Activated CD8-positive, alpha-beta T cell treated with anti-CD3 and anti-CD28 coated beads for 36 hours (primary cell): ENCODE measurements at places on chromosomes 4 and X. TPM values are rescaled to one million over a fixed set of nuclear protein-coding genes. Genes with fewer than 3 reads are reported as not detected.

- no peaks in the 10 kb centered on the region for H3K27me3 ChIP-seq
- H3K4me3 ChIP-seq, result no peak overlapping the region
- peaks cover 7% of the 10 kb centered on the region for H3K36me3 ChIP-seq
- no peaks in the 10 kb centered on the region for H3K4me1 ChIP-seq
Measured at GRCh38 chr4:83413676-83414075, 41.9 kb downstream of the HELQ start.

DNA sequence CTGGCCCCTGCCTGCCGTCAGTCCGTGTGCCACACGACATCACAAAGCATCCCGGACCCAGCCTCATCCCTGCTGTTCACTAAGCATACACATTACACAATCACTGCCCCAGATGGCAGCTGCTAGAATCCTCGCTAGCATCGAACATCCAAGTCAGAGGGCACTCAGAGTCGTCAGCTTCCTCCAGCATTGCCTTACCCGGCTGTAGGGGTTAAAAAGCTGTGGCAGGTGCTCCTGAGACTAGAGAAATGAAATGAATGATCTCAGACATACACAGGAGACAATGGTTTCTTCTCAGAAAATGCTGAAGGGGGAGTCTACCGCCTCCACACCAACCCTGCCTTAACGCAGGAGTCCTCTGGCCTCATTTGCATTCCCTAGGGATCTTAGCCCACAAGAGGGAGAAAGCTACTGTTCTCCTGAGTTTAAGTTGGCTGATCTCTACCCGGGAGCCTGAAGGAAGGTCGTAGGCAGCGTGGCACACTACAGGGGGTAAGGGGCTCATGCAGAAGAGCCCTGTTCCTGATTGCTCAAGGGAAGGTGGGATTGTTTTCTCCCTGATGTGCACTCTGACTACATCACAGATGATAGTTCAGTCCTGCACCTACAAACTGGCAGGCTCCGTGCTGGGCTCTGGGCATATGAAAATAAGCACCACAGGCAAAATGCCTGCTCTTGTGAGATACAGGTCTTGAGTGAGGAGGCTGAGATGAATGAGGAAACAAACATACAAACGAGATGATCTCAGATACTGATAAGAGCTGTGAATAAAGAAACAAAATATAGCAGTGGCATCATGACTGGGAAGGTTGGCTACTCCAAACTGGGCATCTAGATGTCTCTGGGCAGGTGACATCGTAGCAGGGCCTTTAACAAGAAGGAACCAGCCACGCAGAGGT lies 2.6 kb upstream of the KIAA0232 start:
- H3K4me1 ChIP-seq, result peaks cover 68% of the 10 kb centered on the region
- no peak overlapping the region for H3K4me3 ChIP-seq
- peak overlapping the region; percentile 71 for H3K27ac ChIP-seq

GRCh38 chr4:152734015-152734698 lies 45.4 kb downstream of the TIGD4 start:
- H3K27me3 ChIP-seq, result peaks cover 3% of the 10 kb centered on the region
- H3K36me3 ChIP-seq, result no peaks in the 10 kb centered on the region

GRCh38 chrX:140360284-140360683 lies 144.6 kb downstream of the SOX3 start:
- no peak overlapping the region for H3K27ac ChIP-seq
- no peak overlapping the region for H3K4me3 ChIP-seq
- no peaks in the 10 kb centered on the region for H3K36me3 ChIP-seq
- no peaks in the 10 kb centered on the region for H3K4me1 ChIP-seq
- no peak for DNase-seq

GRCh38 chrX:149711545-149712236 lies at the start of gene MAGEA11:
TSS of gene MAGEA11 (plus strand) at chrX:149712060. CDS start at chrX:149713160, 1,100 bp downstream.
- H3K4me1 ChIP-seq, result no peaks in the 10 kb centered on the region
- no peaks in the 10 kb centered on the region for H3K36me3 ChIP-seq
- H3K27ac ChIP-seq, result no peak within 1 kb of the TSS
- no peak within 1 kb of the TSS for H3K4me3 ChIP-seq
- no peaks in the 10 kb centered on the region for H3K27me3 ChIP-seq

GRCh38 chr4:139243448-139244365 lies 36.3 kb downstream of the MGARP start:
- H3K4me3 ChIP-seq, result no peak overlapping the region
- DNase-seq, result no peak
- no peak overlapping the region for H3K27ac ChIP-seq
- no peaks in the 10 kb centered on the region for H3K36me3 ChIP-seq
- no peaks in the 10 kb centered on the region for H3K4me1 ChIP-seq

GRCh38 chr4:29326816-29327215 lies 1393.4 kb upstream of the PCDH7 start:
- H3K27me3 ChIP-seq, result no peaks in the 10 kb centered on the region
- no peaks in the 10 kb centered on the region for H3K36me3 ChIP-seq
- H3K4me3 ChIP-seq, result no peak overlapping the region

Gene SPANXA2
- not detected for total RNA-seq

Gene DUSP9
- total RNA-seq, result 0.14 TPM

Gene ARHGAP36
- not detected for total RNA-seq
